AG10803 (cell line): ENCODE measurements at places on chromosomes 1 and 21.

GRCh38 chr21:36773995-36774394, 75.1 kb downstream of the SIM2 start:
- no peak for DNase-seq

DNA sequence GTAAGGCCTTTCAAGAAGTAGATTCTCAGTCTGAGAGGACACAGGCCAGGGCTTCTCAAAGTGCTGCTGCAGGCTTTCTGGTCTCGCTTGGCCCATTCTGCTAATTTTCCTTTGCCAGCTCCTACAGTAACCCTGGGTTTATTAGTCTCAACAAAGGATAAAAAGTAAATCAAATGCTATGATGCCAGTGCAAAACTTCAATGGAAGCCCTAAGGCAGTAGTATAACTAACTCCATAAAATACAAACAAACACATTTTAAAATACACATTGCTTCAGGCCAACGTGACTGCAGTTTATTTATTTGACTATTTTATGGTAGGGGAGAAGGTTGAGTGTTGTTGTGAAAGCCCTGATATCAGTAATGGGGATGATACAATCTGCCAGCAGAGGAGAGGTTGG, 89.6 kb downstream of the NRDC start:
- DNase-seq = no peak

GRCh38 chr1:7614576-7615074, 156.5 kb upstream of the VAMP3 start:
- DNase-seq = no peak

- no peak for DNase-seq
These were observed 6.3 kb downstream of the APOBEC4 start for GRCh38 chr1:183646776-183647175.
